ENCODE measurements at places on chromosomes 6 and 20.

GRCh38 chr20:14721926-14722452, 384.6 kb upstream of the FLRT3 start:
- DNase-seq, result no peak

- no peak for DNase-seq
Observed at GRCh38 chr6:74410630-74411029, 714.6 kb downstream of the CD109 start.

DNA sequence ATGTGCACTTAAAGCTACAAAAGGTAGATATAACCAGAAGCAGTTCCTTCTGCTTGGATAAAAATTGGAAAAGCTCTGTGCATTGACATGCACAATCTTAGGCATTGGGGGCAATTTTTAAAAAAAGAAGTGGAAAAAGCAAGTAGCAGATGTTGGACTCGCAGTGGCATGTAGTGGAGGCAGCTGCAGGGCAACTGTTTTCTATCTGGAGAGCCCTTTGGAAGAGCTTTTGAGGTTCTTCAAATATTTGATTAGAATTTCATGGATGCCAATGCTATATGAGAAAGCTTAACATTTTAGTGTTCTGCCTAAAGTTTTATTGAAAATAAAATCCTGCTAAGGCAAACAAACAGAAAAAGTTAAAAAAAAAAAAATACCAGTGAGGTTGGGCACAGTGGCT, 388.3 kb upstream of the RNF217 start:
- DNase-seq, result no peak

DNA sequence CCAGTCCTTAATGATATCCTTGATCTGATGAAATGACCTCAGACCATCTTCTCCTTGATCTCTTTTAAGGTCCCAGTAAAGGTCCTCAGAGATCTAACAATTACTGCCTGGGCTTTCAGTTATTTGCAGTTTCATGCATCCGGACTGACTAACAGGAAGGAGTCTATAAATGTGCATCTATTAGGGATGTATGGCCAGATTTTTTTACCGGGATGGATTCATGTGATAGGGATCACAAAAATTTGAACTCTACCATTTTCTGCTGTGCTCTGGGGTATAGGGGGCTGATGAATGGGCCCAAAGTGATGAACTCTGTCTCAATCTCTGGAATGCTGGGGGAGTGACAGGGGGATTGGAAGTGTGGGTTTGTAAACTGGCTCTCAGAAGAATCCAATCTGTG, 36.2 kb upstream of the SCUBE3 start:
- DNase-seq, result no peak

DNA sequence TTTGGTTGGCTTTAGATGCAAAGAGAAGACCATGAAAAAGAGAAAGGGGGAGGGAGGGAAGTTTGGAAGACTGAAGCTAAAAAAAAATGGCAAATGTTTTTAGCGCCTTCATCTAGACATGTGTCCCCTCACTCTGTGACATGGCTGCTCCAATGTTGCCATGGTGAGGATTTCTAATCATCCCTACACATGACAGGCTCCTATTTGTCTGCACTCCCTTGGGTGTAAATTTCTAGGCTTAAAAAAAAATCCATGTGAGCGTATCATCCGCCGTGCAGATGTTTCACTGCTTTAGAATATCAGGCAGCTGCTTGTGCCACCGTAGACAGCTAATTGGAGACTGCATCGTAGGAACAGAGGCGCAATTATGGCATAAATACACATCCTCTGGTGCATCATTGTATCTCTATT, 761.1 kb upstream of the MMS22L start:
- no peak for DNase-seq

DNA sequence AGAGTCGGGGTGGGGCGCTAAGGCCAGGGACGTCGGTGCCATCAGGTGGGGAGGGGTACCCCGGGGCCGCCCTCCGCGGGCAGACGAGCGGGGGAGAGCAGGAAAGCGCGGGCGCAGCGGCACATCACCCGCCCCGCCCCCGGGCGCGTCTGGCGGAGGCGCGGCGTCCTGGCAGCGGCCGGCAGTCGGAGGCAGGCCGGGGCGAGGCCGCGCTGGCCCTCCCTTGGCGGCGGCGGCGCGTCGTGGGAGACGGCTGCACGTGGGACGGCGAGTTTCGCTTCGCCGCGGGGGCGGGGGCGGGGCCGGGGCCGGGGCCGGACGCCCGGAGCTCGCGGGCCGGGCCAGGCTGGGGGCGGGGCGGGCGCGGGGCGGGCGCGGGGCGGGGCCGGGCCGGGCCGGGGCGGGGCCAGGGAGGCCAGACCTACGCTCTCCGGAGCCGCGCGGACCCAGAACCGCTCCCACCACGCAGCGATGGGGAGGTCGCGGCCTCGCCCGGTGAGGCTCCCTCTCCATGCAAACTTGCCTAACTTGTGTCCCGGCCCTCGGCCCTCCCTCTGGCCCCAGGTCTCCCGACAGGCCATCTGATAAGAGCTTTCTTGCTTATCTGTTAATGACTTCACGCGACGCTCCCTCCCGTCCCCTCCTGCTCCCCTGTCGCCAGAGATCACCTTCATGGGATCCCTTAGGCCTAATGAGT, 12.5 kb downstream of the ITPR3 start:
- DNase-seq, result no peak

GRCh38 chr6:35786810-35787209, 6.0 kb downstream of the CLPSL1 start:
- DNase-seq, result no peak

DNA sequence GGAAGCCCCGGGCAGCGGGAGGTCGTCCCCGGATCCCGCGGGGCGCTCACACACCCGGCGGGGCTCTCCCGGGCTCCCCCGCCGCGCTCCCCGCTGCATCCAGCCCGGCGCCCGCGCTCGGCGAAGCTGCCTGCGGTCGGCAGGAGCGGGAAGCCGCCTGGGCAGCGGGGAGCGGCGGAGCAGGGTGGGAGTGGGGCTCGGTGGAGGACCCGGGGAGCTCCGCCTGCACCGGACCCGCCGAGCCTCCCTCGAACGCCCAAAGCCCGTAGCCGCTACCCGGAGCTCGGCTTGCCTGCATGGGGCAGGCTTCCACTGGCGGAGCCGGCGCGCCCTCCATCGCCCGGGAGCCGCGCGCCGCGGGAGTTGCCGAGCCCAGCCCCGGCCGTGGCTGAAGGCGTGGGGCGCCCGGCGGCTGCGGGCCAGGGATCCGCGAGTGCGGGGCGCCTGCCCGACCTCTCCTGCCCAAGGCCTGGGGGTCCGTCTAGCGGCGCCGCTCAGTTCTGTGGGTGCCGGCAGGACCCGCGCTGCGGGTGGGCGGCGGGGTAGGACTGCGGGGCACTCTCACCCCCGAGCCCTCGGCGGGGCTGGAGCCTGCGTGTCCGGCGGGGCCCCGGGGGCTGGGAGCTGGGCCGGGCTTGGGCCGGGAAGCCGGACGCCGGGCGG, 671 bp downstream of the CDH4 start:
- no peak for DNase-seq

- DNase-seq, result peak; percentile 55
Observed at GRCh38 chr6:125995972-125996580, 9.7 kb downstream of the TRMT11 start.

DNA sequence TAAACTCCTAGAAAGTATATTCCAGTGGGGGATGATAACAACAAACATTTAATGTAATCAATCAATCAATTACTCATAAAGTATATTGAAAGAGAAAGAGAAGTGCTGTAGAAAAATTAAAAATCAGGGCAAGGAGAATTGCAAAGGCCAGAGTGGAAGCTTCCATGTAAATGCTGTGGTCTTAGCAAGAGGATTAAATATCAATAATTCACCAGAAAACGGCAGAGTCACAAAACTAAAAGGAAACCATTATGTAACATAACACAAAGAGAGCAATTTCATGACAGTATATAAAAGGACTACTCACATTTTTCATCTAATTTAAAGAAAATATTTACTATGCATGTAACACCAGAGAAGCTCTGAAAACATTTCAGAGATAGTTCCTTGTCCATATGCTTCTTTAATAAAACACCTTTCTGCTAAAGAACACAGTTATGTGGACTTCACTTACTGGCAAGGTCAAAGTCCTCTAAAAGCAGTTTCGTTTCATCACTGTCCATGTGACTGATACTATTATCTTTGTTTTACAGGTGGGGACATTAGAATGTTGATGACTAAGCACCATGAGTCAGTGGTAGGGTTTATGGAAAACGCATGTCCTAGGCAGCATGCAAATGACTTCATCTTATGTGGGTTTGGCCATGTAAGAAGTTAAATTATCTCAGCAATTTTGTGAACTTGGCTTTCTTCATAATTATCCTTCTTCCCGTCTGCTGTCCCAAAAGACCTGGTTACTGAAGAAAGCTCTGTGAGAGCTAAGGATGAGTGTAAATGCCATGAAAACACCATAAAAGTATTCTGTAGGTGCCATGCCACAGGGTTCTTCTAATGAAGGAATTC, 185.8 kb upstream of the TENT5A start:
- DNase-seq, result peak; percentile 10

DNA sequence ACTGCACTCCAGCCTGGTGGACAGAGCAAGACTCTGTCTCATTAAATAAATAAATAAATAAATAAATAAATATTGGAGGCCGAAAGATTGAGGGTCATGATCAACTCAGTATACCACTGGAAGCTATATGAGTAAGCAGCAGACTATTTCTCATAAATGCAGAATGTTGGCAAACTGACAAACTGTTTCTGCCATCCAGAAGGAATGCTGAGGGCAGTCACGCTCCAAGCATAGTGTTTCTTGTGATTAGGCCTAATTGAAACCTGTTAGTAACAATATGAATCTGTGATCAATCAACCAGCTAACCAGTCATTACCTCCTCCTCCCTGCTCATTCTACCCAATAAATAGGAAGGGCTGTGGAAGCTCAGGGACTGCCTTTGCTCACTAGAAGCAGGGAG, 15.2 kb upstream of the KCNK15 start:
- DNase-seq, result peak; percentile 97

DNA sequence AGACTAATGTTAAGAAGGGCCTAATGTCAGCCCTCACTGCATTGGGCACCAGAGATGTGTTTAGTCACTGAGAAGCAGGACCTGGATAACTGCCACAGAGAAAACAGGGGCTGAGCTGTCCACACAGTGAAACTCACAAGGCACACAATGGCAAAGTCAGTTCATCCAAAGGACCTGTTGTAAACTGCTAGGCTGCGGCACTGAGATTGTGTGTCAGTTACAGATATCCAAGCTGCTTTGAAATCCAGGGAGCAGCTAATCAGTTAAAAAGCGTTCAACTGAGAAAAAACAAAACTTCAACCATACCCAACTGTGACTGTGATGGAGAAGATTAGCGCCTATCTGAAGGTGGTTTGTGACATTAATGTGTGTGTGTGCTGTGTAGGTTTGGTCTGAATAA, 27.8 kb upstream of the TMEM14A start:
- DNase-seq, result no peak

DNA sequence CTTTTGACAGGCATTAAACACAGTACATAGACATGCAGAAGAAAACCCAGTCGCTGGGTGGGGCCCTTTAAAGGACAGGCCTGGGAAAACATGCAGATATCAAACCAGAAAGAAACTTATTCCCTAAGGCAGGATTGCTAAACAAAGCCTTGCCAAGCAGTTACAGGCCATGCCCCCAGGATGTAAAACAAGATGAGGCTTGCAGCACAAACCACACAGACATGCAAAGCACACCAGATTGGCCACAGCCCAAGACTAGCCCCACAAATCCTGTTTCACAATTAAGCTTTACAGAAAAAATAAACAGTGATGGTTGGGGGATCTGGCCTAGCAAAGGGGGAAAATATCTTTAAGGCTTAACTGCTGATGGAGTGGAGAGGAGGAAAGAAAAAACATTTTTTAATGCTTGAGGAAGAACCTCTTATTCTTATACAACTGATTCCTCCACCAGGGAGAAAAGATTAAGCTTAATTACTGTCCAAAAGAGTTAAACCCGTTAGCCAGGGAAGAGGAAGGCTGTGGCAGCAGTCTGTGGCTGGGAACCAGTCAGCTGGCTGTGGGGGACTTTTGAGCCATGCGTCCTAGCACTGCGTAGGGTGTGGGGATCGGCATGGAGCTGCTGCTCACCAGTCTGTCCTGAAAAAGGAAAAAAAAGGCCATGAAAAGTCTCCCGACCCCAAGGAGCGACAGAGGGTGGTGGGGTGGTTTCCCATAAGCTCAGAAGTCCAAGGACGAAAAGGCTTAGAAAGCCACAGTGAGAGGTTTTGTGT, 28.4 kb downstream of the COL19A1 start:
- no peak for DNase-seq

DNA sequence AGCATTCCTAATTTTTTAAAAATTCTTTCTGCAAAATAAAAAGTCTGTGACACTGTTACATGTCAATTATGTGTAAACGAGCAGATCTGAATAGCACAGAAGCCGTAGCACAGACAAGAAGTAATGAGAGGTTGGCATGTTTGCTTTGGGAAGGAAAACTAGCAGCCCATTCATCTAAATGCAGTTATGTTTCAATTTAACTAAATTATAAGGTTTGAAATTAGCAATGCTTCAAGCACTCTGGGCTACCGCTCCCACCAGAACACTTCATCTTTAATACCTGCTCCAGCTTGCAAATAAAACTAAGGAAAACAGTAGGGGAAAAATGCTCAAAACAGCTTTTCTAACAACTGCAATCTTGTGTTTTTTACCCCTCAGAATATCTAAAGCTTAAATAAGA, 73.9 kb downstream of the PTPRK start:
- DNase-seq, result no peak

GRCh38 chr20:4998160-4998651, 3.1 kb downstream of the SLC23A2 start:
- no peak for DNase-seq

DNA sequence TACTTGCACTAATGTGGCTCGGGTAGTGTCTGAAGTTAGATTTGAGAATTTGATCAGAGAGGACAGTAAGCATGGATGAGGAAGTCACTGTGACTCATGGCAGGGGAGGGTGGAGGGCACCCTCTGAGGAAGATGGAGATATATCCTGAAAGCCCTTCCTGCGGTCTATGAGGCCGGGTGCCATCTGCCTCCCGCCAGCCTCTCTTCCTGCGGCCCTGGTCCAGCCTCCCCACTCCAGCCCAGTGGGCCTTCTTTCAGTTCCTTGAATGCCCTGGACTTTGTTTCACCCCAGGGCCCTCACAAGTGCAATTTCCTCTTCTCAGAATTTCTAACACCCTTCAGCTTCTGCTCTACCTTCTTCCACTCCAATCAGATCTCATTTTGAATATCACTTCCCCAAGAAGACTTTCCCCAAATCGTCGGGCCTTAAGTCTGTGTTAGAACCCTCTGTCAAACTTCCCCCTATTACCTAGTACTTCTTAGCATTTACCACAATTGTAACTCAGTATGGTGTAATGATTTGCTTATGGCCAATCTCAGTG, 20.2 kb upstream of the TNFAIP3 start:
- DNase-seq, result no peak

DNA sequence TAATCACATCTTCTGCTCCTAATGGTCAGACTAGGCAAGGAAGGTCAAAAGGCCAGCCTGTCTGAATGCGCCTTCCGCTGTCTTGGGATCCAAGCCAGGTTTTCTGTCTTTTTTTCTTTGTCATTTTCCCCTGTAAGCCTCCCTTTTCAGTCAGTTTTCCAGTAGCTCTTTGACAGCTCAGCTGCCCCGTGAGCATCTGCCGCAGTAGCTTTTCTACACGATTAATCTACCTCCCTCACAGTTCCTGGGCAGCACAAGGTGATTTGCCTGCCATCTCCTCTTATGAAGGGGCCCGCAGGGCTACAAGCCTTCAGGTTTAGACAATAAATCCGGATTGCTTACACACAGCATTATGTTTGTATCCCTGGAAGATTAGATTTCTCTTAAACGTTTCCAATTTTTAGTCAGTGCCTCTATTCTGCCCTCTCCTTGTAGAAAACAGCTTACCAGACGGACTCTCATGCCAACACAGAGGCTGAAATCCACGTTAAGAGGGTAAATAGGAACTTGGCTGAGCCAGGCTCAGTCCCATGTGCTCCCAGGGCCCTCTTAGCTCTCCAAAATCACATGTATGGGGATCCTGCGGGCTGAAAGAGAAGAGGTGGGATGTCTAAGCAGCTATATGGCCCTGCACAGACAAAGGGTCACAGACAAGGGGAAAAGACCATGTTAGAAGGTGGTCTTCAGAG, 77.2 kb downstream of the LY86 start:
- DNase-seq, result no peak
